ENCODE measurements at places on chromosomes 12 and 14.
A peak's percentile ranks its signal among the peaks of the same experiment; 100 is the strongest.

GRCh38 chr14:34750670-34751069 is 36.3 kb upstream of the CFL2 start:
- no peak for DNase-seq
- H3K4me3 ChIP-seq: no peak overlapping the region
- H3K4me1 ChIP-seq: no peaks in the 10 kb centered on the region

GRCh38 chr12:122100568-122100967 is 22.0 kb downstream of the MLXIP start:
- no peak overlapping the region for H3K4me3 ChIP-seq
- H3K36me3 ChIP-seq: no peaks in the 10 kb centered on the region

DNA sequence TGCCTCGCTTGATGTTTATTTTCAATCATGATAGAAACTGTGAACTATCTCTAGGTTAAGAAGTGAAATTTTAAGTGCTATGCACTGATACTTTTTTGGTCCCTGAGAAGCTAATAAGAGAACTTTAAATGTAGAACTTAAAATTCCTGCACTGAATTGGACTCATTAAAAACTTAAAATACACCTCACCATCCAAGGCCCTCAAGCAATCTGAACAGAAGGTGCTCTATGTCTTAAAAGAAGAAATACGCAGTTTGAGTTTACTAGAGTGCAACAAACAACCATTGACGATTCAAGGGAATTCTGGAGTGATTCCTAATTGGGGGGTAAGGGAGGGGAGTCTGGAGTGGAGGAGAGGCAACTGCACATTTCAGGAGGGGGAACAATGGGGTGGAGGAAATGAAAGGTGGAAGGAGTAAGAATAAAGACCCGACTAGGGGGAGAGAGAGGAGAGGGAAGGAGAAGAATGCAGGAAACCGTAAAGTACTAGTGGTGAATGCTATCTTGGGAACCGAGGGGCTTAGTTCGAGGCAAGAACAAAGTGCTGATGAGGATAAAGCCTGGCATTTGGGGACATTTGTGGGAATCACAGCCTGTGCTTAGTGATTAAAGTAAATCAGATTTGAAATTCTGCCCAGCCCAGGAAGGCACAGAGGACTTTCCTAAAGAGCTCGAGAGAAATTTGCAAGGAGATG is 389.7 kb downstream of the AACS start:
- H3K27me3 ChIP-seq: no peaks in the 10 kb centered on the region
- H3K36me3 ChIP-seq: no peaks in the 10 kb centered on the region
- no peak for DNase-seq
- no peaks in the 10 kb centered on the region for H3K4me1 ChIP-seq

GRCh38 chr12:120590741-120591407 is 9.7 kb upstream of the POP5 start:
- H3K4me1 ChIP-seq: no peaks in the 10 kb centered on the region
- no peaks in the 10 kb centered on the region for H3K36me3 ChIP-seq
- no peaks in the 10 kb centered on the region for H3K27me3 ChIP-seq
- H3K4me3 ChIP-seq: no peak overlapping the region

DNA sequence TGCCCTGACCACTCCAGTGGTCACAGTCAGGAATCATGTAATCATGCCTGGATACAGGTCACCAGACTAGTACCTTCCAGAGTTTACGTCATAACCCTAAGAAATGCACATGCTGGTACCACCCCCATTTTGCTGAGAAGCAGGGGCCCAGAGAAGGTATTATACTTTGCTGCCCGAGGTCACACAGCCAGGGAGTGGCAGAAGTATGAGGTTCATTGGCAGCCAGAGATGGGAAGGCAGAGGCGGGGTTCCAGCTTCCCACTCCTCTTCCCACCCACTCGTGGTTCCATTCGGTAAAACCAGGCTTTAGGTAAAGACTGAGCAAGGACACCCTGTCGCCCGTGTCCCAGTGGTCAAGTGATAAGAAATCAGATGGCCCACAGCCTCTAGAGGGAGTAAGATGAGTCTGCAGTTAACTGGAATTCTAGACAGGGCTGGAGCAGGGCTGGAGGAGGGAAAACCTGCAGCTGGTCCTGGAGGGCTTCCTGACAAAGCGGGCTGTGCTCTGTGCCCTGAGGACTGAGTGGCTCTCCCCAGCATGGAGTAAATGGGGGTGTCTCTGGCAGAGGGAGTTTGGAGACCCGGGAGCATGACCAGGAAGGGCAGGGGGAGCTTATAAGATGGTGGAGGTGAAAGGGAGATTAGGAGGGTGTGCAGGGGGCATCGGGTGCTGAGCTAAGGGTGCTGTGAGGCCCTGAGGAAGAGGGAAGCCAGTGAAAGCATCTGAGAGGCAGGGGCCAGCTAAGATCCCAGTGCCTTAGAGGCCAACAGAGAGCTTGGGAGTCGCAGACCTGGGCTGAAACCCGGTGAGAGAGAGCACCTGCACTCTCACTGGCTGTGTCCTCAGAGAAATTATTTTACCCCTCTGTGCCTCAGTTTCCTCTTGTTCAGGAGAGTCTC is 5.7 kb downstream of the FAM222A start:
- no peak overlapping the region for H3K4me3 ChIP-seq
- no peaks in the 10 kb centered on the region for H3K36me3 ChIP-seq
- no peak overlapping the region for H3K27ac ChIP-seq

GRCh38 chr12:103572312-103573045 is 14.6 kb upstream of the STAB2 start:
- no peak for DNase-seq
- no peak overlapping the region for H3K4me3 ChIP-seq
- H3K36me3 ChIP-seq: no peaks in the 10 kb centered on the region
- H3K27me3 ChIP-seq: no peaks in the 10 kb centered on the region
- H3K4me1 ChIP-seq: no peaks in the 10 kb centered on the region

DNA sequence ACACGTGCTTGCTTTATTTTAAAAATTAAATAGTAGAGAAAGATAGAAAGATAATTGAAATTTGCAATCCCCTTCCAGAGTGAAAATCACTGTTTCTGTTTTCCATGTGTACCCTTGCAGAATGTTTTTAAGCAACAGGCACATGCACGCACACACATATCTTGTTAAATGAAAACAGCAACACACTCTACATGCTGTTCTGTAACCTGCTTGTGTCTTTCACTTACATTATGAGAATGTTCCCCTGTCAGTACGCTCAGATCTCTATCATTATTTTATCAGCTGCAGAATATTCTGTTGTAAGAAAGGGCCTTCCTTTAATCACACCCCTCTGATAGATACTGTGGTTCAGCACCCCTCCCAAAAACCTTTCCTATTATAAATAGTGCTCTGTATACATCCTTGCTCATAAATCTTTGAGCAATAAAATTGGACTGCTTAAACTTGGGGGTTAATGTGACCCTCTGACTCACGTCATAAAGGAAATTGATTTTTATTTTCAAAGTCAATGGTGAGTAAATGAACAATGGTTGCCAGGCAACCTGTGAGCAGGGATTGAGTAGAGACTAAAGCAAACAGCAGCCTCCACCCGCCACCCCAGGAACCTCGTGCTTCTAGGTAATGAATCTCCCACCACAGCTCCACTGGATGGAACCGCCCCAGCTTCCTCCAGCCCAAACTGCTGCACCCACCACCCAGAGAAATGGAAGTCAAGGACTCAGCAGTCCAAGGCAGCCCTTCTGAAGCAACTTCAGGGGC is 31.9 kb upstream of the CHGA start:
- no peak overlapping the region for H3K4me3 ChIP-seq
- H3K4me1 ChIP-seq: no peaks in the 10 kb centered on the region
- H3K36me3 ChIP-seq: no peaks in the 10 kb centered on the region

- no peak overlapping the region for H3K27ac ChIP-seq
- no peak for DNase-seq
- no peaks in the 10 kb centered on the region for H3K27me3 ChIP-seq
- H3K4me1 ChIP-seq: no peaks in the 10 kb centered on the region
These were observed 437.0 kb downstream of the FSCB start for GRCh38 chr14:44070046-44070445.

GRCh38 chr12:76020281-76020680 is 11.3 kb downstream of the PHLDA1 start:
- H3K4me3 ChIP-seq: peak overlapping the region; percentile 6
- DNase-seq: peak; percentile 7
- H3K27me3 ChIP-seq: no peaks in the 10 kb centered on the region
- no peaks in the 10 kb centered on the region for H3K36me3 ChIP-seq
- H3K27ac ChIP-seq: peak overlapping the region; percentile 43
- H3K4me1 ChIP-seq: peaks cover 17% of the 10 kb centered on the region

DNA sequence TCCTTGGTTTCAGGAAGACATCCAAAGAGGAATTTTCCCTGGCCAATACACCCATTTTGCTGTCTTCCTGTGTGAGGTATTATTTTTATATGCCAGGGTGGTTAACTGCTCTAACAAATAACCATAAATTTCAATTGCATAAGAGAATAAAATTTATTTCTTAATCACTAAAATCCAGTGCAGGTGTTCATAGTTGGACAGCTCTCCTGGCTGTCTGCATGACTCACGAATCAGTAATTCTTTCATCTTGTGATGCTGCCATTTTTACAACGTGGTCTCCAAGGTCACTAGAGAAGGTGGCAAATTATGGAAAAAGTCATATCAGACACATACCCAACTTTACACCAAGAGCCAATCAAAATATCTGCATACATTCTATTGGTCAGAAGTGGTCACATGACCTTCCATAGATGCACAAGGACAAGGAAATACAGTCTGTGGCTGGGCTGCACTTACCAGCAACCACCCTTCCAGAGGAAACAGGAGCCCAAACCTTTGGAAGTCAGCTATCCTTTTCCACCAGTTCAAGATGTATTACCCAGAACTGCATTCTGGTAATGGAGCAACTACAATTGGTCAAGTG is 193.5 kb upstream of the PLEKHG7 start:
- H3K4me3 ChIP-seq: no peak overlapping the region

DNA sequence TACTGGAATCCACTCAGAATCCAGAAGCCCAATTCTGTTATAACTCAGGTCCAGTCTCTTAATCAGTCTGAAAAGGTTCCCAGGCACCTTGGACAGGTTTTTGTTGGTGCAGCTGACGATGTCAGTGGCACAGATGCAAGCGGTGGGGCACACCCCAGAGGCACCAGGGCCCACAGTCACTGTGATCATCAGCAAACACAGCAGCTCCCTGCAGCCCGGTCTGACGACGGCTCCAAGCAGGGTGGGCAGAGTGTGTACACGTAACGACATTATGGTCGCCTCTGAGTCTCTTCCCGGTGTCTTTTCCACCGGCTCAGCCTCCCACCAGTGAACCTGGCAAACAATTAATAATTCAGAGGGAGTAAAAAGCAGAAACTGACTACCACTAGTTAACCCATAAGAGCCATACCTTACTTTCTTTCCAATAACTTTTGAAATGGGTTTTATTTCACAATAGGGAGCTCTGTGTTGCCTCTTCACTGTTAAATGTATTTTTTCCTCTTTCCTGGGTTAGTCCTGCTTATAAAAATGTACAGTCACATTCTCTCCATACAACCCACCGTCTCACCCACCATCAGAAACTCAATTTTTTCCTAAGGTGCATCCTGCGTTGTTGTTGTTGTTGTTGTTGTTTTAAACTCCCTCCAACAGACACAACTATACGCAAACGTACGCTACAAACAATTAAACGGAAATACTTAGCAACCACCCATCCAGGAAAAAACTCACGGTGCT is 521 bp upstream of the PCED1B start:
- peak overlapping the region; percentile 75 for H3K27ac ChIP-seq
- peaks cover 7% of the 10 kb centered on the region for H3K36me3 ChIP-seq
- peaks cover 33% of the 10 kb centered on the region for H3K4me1 ChIP-seq
- DNase-seq: peak; percentile 40
- no peaks in the 10 kb centered on the region for H3K27me3 ChIP-seq

DNA sequence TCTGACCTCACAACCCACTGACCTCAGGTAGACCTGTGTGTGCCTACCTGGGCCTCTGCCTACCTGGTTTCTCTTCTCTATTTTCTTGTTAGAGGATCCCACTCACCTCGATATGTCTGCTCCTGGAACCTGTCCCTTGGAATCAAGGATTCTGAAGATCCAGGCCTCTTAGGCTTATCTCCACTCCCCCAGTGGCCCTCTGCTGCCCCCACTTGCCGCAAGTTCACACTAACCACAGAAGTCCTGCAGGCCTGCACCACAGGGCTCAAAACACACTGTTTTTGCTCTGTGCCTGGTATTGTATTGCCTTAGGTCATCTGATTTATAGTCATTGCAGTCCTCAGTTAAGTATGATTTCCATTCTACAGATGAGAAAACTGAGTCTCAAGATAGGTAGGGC is 15.3 kb upstream of the NRXN3 start:
- no peaks in the 10 kb centered on the region for H3K4me1 ChIP-seq
- H3K36me3 ChIP-seq: no peaks in the 10 kb centered on the region

- peaks cover 14% of the 10 kb centered on the region for H3K36me3 ChIP-seq
- no peaks in the 10 kb centered on the region for H3K27me3 ChIP-seq
- DNase-seq: no peak
These were observed 10.9 kb downstream of the BTG1 start for GRCh38 chr12:92134638-92135274.

- H3K27ac ChIP-seq: no peak overlapping the region
- H3K36me3 ChIP-seq: no peaks in the 10 kb centered on the region
- no peak for DNase-seq
- no peak overlapping the region for H3K4me3 ChIP-seq
- H3K4me1 ChIP-seq: no peaks in the 10 kb centered on the region
These were observed 200.2 kb upstream of the NUDT4 start for GRCh38 chr12:93177208-93178153.

DNA sequence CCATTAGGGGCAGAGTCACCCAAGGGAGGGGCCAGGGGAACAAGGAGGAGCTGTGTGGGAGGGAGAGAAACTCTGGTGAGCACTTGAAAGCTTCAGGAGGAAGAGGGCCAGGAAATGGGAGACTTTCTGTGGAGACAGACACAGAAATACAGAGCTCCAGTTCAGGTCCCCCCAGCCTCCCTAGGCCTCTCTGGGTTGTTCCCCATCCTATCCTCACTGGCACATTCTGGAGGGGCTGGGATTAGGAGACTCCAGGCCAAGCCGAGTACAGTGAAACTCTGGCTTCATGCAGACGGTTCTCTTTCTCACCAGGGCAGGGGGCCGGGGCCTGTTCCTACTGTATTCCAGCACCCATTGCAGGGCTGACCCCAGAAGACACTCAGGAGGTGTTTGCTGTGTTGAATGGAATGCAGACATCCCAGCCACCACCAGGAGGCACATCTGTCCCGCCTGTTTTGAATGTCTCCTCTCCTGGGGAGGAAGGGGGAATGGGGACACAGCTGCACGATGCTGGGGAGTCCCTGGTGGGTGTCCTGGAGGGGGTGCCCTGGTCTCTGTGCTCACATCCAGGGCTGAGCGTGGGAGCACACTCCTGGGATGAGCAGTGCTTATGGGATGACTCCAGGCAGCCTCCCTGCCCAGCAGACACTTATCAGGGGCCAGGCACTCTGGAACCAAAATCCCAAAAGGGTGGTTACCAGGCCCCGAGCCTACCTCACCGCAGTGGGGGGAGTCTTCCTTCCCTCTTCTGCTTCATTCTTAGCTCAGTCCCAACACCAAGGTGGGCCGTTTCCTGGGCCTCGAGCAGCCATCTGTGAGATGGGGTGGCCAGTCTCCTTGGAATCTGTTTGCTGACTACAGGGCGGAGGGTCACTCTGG is 5.5 kb upstream of the KRT84 start:
- no peak overlapping the region for H3K4me3 ChIP-seq
- DNase-seq: no peak
- no peak overlapping the region for H3K27ac ChIP-seq
- no peaks in the 10 kb centered on the region for H3K4me1 ChIP-seq
- H3K36me3 ChIP-seq: no peaks in the 10 kb centered on the region

GRCh38 chr12:50598321-50598862 is 93.6 kb downstream of the DIP2B start:
- H3K36me3 ChIP-seq: no peaks in the 10 kb centered on the region
- no peaks in the 10 kb centered on the region for H3K27me3 ChIP-seq
- no peak overlapping the region for H3K4me3 ChIP-seq
- no peak for DNase-seq
- no peak overlapping the region for H3K27ac ChIP-seq

GRCh38 chr14:64762044-64763034 is 58.1 kb downstream of the PLEKHG3 start:
- DNase-seq: no peak
- no peak overlapping the region for H3K4me3 ChIP-seq
- no peaks in the 10 kb centered on the region for H3K36me3 ChIP-seq
- no peaks in the 10 kb centered on the region for H3K27me3 ChIP-seq
- H3K27ac ChIP-seq: no peak overlapping the region

All from naive thymus-derived CD4-positive, alpha-beta T cell (primary cell).